ENCODE measurements at places on chromosomes 2 and 18. TPM values are rescaled to one million over a fixed set of nuclear protein-coding genes. Genes with fewer than 3 reads are reported as not detected.

DNA sequence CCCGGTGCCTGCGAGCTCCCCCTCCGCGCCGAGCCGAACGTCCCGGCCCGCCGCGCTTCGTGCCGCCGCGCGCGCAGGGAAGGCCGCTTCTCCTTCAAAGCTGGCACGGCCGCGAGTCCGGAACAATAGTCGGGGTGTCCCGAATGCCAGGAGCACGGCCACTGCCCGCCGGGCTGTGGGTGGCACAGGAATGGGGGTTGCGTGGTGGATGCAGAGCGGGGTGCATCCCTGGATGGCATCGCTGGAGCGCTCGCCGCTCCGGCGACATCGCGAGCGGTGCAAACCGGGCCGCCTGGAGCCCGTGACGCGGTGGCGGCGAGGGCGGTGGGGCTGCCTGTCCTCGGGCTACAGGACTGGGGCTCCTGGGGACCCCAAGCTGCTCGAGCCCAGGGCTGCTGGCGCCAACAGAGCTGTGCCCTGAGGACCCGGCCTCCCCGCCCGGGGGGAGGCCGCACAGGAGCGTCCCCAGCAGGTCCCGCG lies 1.1 kb upstream of the SATB2 start:
- H3K27ac ChIP-seq = no peak overlapping the region
- H3K4me3 ChIP-seq = peak overlapping the region; percentile 46
- H3K36me3 ChIP-seq = peaks cover 2% of the 10 kb centered on the region
- peaks cover 21% of the 10 kb centered on the region for H3K4me1 ChIP-seq

The SLC19A3 gene
- total RNA-seq = not detected

The GRB14 gene
- not detected for total RNA-seq

GRCh38 chr2:187168720-187169713 lies 279.0 kb downstream of the CALCRL start:
- H3K27me3 ChIP-seq = no peaks in the 10 kb centered on the region
- H3K36me3 ChIP-seq = no peaks in the 10 kb centered on the region
- DNase-seq = no peak
- H3K4me1 ChIP-seq = no peaks in the 10 kb centered on the region
- H3K27ac ChIP-seq = no peak overlapping the region

DNA sequence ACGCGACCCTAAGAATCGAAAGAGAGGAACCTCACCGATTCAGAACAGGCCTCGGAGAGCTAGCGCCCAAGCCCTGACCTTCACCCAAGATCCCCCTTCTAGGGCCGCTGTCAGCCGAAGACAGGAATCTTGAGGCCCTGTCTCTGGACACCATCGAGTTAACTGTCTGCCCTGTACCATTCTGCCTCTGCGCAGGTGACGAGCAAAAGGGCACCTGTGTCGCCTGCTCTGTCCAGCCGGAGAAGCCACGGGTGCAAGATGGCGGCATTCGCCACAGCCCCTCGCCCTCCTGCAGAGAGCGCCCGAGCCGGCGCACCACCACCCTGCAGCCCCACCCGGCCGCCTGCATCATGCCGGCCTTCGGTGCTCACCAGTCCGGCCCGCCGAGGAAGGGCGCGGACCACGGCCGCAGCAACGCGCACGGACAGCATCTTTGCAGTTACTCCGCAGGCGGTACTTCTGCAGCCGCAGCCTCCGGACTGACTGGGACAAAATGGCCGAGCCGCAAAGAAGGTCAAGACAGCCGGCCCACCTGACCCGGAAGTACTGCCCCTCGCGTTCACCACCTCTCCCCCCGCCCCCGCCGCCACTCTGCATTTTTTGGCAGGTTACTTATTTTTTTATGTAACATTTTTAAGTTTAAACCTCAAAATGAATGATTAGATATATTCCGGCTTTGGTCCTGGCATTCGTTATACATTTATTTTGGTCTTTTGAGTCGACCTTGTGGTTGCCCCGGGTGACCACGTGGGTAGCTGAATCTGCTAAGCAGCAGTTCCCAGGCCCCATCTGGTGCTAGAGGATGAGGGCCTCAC lies at the start of gene ATP5F1A:
ATP5F1A (minus strand) TSS at position 496 of the 815 bp plus-strand sequence; CDS start at position 431, 65 bp downstream.
- H3K4me1 ChIP-seq = peaks cover 26% of the 10 kb centered on the region
- peak within 1 kb of the TSS; percentile 95 for H3K4me3 ChIP-seq
- DNase-seq = peak; percentile 90
- peak within 1 kb of the TSS; percentile 99 for H3K27ac ChIP-seq
- no peaks in the 10 kb centered on the region for H3K27me3 ChIP-seq
- peaks cover 16% of the 10 kb centered on the region for H3K36me3 ChIP-seq
